ENCODE measurements at places on chromosomes 7 and 10. TPM values are rescaled to one million over a fixed set of nuclear protein-coding genes. Genes with fewer than 3 reads are reported as not detected.

The IL15RA gene
- total RNA-seq, result 3.0 TPM

The SLC26A3 gene
- not detected for total RNA-seq

The OR6V1 gene
- total RNA-seq, result not detected

The TAS2R3 gene
- total RNA-seq, result 1.2 TPM

The KCNH2 gene
- not detected for total RNA-seq

The EPHB6 gene
- total RNA-seq, result 13.4 TPM

The OTUD1 gene
- 8.0 TPM for total RNA-seq

The ANXA8L1 gene
- total RNA-seq, result not detected

The TMEM184A gene
- total RNA-seq, result 0.49 TPM

The PODXL gene
- total RNA-seq, result 2.4 TPM

The RBP4 gene
- 0.85 TPM for total RNA-seq

The CACNB2 gene
- 0.73 TPM for total RNA-seq

The TSPAN33 gene
- 0.73 TPM for total RNA-seq

The TUBAL3 gene
- total RNA-seq, result not detected

The CEP55 gene
- 4.9 TPM for total RNA-seq

The SPDYE9 gene
- total RNA-seq, result not detected

The CTAGE8 gene
- 1.6 TPM for total RNA-seq

The MYL10 gene
- not detected for total RNA-seq

The CALML3 gene
- 0.12 TPM for total RNA-seq

The EN2 gene
- total RNA-seq, result not detected

The ABCB4 gene
- 23.5 TPM for total RNA-seq

The NIPSNAP2 gene
- 50.8 TPM for total RNA-seq

The CDHR1 gene
- under 0.01 TPM for total RNA-seq

The ZNF33A gene
- total RNA-seq, result 11.3 TPM

The ACBD7 gene
- total RNA-seq, result 0.32 TPM

The BEND7 gene
- 4.9 TPM for total RNA-seq

The ECHS1 gene
- total RNA-seq, result 40.7 TPM

The KAZALD1 gene
- 9.7 TPM for total RNA-seq

The CISD1 gene
- 13.6 TPM for total RNA-seq

The EXOC6 gene
- 4.9 TPM for total RNA-seq

The IGFBP3 gene
- 38.9 TPM for total RNA-seq

The WNT2 gene
- total RNA-seq, result 7.5 TPM

The KCND2 gene
- total RNA-seq, result 0.65 TPM

The ADAP1 gene
- total RNA-seq, result 0.16 TPM

The CHAT gene
- not detected for total RNA-seq

The PHTF2 gene
- 30.2 TPM for total RNA-seq

The STK17A gene
- total RNA-seq, result 76.9 TPM

The TRIM74 gene
- not detected for total RNA-seq

The R3HCC1L gene
- total RNA-seq, result 13.8 TPM

The ELAPOR2 gene
- total RNA-seq, result 5.6 TPM

The EVX1 gene
- not detected for total RNA-seq

The ZNF853 gene
- total RNA-seq, result 0.32 TPM

The SFTPA1 gene
- total RNA-seq, result not detected

The RTKN2 gene
- total RNA-seq, result 0.61 TPM

The SFXN4 gene
- 8.6 TPM for total RNA-seq

The IL6 gene
- 20.2 TPM for total RNA-seq

The ACTA2 gene
- 376 TPM for total RNA-seq

The RAPGEF5 gene
- total RNA-seq, result 0.49 TPM

The CYP26C1 gene
- total RNA-seq, result 0.16 TPM

The CPA2 gene
- total RNA-seq, result not detected
